HAP-1 (cell line): ENCODE measurements at places on chromosomes 2 and 18.

DNA sequence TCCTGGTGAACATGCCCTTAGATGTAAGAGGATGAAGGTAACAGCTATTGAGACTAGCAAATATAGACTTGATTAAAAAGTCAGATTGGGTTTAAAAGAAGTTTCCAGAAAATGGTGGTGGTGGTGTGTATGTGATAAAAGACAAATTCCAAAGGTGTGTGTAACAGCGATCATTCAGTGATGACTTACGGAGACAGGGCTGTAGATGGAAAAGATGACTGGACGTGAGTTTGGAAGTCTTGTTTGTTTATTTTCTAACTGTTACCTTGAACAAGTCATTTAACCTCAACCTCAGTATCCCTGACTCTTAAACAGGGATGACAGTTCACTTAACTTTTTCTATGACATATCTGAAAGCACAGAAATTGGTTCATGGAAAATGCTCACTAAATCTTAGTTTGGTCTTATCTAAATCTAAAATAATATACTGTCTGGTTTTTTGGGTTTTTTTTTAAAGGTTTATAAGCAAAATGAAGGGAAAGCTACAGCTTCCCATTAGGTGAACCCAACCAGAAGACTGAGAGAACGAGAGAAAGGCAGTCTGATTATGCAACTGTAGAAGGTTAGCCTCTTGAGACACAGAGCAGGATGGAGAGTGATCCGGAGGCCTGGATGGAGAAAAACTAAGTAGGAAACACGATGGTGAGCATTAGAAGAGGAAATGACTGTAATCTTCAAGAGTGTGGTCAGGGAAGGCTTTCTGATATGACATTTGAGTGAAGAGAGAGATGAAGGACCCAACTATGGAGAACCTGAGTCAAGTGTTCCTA is 71.9 kb downstream of the TCF4 start:
- no peak for DNase-seq

GRCh38 chr18:61556862-61557261 is 223.6 kb downstream of the CDH20 start:
- DNase-seq: no peak

DNA sequence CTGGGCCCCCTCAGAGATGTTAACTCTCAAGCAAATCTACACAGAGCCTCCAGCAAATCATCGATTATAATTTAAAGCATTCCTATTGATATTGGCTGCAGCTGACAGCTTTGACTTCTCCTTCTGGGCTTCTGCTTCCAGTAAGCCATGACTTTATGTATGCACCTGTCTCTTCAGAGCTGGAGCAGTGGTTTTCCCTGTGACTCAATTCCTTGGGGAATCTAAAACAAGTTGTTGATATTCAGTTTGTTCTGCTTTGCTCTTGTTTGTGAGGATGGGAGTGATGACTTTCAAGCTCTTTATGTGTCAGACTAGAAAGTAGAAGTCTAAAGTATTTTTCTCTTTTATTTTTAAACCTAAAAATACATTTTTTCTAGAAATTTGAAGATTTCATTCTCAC is 45.1 kb upstream of the TNP1 start:
- DNase-seq: no peak

GRCh38 chr2:111176867-111177266 is 56.2 kb downstream of the BCL2L11 start:
- no peak for DNase-seq

DNA sequence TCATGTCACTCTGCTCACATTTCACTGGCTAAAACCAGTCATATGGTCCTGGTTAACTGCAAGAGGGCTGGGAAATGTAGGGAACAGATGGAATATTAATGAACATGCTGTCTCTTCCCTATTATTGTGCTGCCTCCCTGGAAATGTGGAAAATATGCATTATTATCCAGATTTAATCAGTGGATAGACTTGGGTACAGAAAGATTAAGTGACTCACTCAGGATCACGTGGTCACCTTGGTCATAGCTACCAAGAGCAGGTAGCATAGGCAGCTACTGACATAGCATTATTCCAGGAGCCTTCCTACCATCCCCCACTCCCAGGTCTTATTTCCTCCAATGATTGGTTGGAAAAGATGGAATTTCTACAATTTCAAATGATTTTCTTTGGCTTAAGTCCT is 141.1 kb downstream of the HRH4 start:
- no peak for DNase-seq

- DNase-seq: peak; percentile 62
Measured at GRCh38 chr2:114442510-114442909, at the start of gene DPP10. TSS of gene DPP10 (plus strand) at chr2:114442641.

DNA sequence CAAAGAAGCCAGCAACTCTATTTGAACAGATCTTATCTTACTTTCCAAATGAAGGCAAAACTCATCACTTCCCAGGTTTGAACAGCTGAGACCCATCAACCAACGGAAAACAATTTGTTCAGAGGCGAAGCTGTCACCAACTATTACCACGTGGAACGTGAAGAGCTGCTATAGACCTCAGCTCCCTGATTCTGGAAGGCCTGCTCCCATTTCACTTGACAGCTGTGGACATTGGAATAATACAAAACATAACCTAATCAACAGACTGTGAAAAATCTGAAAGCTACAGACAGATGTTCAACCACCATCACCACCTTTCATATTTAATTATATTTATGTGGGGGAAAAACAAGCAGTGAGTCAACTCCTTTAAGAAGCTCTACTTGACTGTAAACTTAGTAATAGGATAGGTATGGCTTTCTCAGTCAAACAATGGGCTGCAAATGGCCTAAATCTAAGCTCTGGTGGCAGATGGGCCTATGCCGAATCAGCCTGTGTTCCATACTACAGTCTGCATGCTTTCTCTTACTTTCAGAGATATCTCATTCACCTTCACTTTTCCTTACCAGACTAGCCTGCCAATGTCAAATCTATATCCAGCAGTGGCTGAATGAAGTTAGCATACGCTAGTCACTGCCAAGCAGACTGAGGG is 896.4 kb downstream of the TDRD15 start:
- no peak for DNase-seq

DNA sequence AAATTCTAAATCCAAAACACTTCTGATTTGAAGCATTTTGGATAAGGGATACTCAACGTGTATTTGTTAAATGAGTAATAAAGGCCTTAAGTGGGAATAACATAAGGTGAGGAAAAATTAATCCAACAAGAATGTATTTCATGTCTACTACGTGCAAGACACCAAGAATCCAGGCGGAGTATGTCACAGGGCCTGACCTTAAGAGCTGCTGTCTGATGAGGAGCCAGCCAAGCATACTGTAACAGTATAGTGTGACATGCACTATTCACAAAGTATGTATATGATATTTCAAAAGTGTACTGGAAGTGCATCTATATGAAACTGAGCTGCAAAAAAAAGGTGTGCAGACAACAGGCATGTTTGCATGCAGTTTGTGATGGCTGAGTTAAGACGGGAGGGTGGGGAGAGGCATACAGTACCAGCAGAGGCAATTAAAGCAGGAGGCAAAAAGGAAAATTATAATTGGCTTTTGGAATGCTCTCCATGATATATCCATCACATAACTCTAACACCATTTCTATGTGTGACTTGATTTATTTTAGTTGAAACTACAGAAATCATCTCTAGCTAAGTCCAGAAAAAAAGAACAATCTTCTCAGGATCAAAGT is 18.2 kb downstream of the IWS1 start:
- no peak for DNase-seq

DNA sequence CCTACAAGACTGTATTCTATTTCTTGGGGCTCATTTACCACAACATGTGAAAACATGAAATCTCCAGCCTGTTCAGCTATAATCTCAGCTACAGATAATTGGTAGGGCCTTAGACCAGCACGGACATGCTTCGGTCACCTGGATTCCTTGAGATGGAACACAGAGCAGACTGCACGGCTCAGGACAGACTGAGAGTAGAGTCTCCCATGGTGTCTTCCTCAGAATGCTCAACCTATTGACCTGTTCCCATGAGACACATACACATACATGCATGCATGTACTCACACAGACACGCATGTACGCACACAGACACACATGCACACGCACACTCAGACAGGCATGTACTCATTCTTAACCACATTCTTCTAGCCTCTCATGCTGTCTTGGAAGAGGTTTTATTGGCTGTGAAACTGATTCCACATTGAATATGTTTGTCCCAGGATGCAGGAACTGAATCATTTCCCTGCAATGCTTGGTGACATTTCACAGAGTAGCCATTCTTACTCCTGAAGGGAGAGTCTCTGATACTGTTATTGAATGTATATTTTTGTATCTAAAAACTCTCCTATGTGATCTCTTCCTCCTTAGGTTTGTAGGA is 23.5 kb upstream of the BZW1 start:
- DNase-seq: no peak

GRCh38 chr2:20447437-20448245 is 767 bp downstream of the RHOB start:
- DNase-seq: no peak

DNA sequence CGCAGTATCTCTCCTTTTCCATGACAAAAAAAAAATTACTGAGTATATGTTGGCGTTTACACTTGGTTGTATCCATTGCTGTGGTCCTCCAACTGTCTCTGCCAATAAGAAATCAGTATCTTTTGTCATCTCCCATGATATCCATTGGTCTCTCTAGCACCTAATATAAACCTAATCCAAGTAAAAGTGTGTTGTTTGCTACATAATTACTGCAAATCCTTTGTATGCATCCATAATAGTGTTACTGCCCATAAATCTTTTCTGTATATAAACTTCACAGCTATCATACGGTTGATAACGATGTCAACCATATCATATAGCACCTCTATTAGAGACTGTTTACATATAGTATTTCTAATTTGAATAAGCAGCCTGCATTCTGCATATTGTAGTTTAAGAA is 226.9 kb downstream of the AGPS start:
- no peak for DNase-seq

DNA sequence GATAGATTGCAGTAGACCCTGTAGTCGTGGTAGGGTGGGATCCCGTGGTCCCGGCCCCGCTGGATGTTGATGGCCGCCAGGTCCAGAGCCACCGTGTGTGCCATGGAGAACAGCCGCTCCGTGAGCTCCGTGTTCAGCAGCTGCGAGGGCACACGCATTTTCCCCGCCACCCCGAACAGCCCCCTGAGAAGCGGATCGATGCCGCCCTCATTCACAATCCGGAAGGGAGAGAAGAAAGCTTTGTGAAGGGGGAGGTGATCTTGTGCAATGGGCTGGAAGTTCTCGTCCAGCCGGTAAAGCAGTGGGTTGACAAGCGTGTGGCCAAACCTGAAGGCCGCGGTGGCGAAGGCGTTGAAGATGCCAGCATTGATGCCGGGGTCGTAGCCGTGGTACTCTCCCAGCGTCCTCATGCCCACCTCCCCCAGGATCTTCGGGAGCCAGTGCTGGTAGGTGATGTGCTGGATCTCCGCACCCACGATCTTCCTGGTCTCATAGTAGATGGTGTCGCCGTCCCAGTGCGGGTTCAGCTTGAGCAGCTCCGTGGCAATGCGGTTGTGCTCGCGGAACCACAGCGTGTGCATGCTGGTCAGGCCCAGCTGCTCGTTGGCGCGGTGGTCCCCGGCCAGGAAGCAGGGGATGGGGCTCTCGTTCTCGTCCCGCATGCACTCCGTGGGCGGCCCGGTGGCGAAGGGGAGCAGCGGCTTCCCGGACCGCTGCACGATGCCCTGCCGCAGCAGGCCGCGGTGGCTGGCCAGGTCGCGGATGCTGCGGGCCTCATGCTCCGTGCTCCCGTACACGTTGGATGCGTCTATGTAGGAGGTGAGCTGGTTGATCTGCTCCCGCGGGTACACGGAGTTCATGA is 95.8 kb downstream of the PXDN start:
- no peak for DNase-seq

- DNase-seq: no peak
Measured at GRCh38 chr2:94979406-94980375, 45.8 kb upstream of the MAL start.

DNA sequence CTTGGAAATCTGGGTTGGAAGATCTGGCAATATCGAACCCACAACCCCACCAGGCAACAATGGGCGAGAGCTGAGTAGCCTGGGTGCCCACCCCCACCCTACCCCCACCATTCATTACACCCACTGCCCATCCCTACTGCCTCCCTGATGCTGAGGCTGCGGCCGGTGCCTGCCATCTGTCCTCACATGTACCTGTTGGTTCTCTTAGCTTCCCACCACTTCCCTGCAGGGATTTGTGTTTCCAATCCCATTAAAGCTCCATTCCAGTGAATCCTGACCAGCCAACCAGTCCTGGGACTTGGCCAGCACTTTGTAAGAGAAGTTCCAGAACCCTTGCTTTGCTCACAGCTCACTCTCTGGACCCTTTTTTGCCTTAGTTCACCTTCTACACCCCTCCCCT is 163.0 kb upstream of the SH3BP4 start:
- no peak for DNase-seq

DNA sequence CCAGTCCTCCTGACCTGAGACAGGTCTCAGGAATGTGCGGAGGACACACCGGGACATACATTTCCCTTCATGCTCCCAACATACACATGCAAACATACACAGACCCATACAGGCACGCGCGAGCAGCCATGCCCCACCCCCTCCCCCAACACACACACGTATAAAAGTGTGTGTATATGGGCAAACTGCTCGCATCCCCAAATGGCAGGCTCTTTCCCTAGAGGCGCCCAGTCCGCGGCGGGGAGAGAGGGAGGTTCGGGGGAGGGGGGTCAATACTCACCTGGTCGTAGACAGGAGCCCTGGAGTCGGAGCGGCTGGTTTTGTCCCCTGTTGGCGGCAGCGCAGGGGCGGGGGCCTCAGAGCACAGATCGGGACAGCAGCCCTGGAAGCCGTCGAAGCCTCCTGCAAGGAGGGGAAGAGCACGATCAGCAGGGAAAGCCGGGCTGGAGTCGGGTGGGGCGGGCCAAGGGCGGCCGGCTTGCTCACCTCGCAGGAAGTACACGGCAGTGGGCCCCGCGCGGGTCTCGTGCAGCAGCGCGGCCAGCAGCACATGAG is 682 bp downstream of the DUSP2 start:
- DNase-seq: peak; percentile 54

DNA sequence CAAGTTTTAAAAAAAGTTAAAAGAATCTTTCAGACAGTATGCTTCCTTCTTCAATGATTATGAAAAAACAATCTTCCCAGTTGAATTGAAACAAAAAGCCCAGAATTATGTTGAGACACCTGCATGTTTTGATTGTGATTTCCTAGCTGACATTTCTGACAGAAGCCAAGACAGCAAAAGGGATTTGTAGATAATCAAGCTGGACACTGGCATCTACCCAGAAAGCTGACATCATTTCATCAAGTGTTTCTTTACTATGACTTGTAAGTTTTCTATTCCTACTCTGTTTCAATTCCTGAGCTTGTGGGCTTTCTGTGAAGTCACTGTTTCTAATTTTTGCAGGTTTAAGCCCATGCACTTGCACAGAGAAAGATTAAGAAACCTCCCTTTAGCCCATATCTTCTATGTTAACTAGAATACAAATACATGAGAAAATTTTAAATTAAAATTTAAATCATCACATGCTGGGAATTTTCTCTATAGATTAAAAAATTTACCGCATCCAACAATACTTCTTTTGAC is 82.9 kb upstream of the CCDC85A start:
- no peak for DNase-seq
